ENCODE measurements at places on chromosomes 2 and 18. TPM values are rescaled to one million over a fixed set of nuclear protein-coding genes. Genes with fewer than 3 reads are reported as not detected.

The SNRPD1 gene
- 174 TPM for total RNA-seq

The GAREM1 gene
- 5.2 TPM for total RNA-seq

The IL1R1 gene
- 0.46 TPM for total RNA-seq

DNA sequence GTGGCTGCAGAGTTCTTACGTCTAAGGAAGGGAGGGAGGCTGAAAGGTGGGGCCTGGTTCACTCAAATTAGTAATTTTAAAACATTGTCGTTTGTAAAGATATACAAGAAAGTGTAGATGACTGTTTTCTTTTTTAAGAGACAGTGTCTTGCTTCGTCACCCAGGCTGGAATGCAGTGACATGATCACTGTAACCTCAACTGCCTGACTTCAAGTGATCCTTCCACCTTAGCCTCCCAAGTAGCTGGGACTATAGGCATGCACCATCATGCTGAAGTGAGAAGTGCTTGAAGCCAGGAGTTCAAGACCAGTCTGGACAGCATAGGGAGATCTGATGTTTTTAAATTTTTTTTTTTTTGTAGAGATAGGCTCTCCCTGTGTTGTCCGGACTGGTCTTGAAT, 52.9 kb downstream of the HNRNPLL start:
- no peak for DNase-seq

DNA sequence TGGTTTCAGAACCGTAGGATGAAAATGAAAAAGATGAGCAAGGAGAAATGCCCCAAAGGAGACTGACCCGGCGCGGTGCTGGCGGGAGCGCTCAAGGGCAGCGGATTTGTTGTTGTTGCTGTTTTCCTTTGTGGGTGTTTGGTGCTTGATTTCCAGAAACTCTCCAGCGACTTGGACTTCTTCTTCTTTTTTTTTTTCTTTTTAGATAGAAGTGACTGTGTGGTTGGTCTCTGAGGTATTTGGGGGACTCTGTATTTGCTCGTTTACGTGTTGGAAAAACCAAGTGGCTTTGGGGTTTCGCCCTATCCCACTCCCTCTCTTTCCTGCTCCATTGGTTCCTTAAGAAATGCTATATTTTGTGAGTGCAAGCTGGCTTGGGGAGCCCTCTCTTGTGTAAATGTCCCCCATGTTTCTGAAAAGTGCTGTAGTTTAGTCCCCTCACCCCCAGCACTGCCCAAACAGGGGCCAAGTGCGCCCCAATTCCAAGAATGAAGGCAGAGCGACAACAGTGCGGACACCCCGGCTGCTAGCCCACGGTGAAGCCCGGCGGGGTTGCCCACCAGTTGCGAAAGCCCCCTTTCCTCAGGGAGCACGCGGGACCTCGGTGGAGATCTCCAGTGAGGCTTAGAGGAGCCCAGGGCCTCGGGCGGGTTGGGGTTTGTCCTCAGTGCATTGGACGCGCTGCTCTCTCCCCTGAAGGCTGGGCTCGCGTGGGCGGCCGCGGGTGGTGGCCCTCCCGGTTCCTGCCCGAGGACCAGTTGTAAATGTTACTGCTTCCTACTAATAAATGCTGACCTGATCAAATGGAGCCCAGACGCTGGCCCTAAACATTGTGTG, 1.8 kb downstream of the HOXD9 start:
- DNase-seq, result peak; percentile 23

The C2orf72 gene
- total RNA-seq, result 1.0 TPM

DNA sequence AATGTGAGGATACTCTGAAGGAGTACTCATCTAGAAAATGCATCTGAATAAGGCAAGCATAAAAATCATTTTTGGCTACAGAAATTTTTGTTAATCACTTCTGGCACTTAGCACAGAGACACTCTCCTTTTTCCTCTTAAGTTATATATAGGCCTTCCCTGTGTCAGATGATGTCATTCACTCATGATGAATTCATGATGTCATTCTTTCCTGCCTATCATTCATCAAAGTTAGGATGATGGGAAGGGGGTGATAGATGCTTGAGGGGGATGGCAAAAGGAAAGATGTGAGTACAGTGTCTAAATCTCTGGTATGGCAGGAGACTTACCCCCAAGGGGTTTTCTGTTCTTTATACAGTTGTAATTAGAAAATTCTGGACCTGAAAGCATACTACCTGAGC, 42.0 kb downstream of the MAP3K20 start:
- no peak for DNase-seq

The TYMS gene
- 135 TPM for total RNA-seq

DNA sequence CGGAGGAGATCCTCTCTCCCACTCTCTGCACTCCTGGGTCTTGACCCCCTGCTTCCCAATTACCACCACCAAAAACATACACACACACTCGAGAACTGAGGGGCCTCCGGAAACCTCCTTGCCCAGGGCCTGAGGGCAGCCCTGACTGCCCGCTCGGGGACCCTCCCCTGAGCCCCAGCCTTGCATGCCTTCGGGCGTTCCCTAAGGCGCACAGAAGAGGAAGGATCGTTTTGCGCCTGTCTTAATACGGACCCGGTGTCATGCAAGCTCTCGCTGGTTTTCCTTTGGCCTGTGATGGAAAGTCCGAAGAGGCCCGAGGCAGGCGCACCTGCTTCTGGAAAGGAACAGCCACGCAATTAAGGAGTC, 19.8 kb downstream of the POU3F3 start:
- peak; percentile 62 for DNase-seq

GRCh38 chr2:235765181-235765820, 271.5 kb downstream of the AGAP1 start:
- no peak for DNase-seq

The GAL3ST2 gene
- 0.37 TPM for total RNA-seq

The DSG3 gene
- 0.04 TPM for total RNA-seq

DNA sequence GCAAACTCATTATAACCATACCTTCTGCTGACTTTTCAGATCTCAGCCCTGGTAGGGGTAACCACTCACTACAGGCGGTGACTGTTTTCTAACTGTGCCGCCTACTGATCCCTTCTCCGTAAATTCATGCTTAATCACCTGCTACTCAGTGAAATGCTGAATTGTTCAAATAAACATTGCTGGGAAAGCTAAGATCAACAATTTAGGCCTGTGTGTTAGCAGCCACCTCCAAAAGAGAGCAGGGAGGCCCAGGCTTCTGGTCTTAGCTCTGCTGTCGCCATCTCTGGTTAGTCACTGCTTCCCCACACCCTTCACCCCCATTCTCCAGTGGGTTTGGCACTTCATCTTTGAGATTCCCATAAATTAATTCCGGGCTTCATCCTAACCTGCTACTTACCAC, 21.8 kb upstream of the NT5C1B start:
- no peak for DNase-seq

DNA sequence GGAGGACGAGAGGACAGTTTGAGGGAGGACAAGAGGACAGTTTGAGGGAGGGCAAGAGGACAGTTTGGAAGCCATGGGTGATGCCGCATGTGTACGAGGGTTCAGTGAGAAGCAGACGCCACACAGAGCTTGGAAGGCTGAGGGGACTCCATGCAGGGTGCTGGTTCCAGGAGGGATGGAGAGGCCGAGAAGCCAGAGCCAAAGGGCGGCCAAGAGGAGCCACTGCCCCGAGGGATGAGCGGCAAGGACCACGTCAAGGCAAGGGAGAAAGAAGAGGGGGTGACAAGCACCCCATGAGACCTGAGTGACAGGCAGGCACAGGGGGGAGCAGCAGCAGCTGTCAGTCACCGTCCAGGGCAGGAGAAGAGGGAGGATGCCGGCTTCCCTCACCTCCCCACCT, 385.7 kb upstream of the MYT1L start:
- no peak for DNase-seq

GRCh38 chr2:85846411-85846810, 42.4 kb downstream of the ST3GAL5 start:
- DNase-seq, result no peak

The CDKL4 gene
- total RNA-seq, result not detected

- no peak for DNase-seq
These were observed 23.4 kb upstream of the RPL31 start for GRCh38 chr2:100978582-100979191.

GRCh38 chr18:28044036-28044435, 132.9 kb downstream of the CDH2 start:
- DNase-seq, result no peak

DNA sequence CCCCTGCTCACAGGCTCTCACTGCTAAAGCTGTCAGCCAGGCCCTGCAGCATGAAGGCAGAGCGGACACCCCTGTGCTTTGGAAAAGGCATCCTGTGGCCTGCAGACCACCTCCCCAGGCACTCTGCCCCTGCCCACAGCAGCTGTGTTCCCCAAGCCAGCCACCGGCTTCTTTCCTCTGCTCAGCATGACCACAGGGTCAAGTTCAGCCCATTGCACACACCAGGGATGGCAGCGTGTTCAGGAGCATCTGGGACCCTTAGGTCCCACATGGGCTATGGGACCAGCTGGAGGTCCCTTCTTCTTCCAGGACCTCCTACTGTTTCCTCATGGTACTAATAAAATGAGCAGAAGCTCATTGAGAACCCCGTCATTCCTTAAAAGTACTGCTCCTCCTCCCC, 118.4 kb upstream of the ACAA2 start:
- no peak for DNase-seq

The CABLES1 gene
- 24.1 TPM for total RNA-seq

The ACADL gene
- 0.24 TPM for total RNA-seq
